ENCODE measurements at places on chromosomes 2 and 18. TPM values are rescaled to one million over a fixed set of nuclear protein-coding genes. Genes with fewer than 3 reads are reported as not detected.
A peak's percentile ranks its signal among the peaks of the same experiment; 100 is the strongest.

Gene POTEC
- total RNA-seq = not detected

Gene SLC16A14
- total RNA-seq = 2.2 TPM

DNA sequence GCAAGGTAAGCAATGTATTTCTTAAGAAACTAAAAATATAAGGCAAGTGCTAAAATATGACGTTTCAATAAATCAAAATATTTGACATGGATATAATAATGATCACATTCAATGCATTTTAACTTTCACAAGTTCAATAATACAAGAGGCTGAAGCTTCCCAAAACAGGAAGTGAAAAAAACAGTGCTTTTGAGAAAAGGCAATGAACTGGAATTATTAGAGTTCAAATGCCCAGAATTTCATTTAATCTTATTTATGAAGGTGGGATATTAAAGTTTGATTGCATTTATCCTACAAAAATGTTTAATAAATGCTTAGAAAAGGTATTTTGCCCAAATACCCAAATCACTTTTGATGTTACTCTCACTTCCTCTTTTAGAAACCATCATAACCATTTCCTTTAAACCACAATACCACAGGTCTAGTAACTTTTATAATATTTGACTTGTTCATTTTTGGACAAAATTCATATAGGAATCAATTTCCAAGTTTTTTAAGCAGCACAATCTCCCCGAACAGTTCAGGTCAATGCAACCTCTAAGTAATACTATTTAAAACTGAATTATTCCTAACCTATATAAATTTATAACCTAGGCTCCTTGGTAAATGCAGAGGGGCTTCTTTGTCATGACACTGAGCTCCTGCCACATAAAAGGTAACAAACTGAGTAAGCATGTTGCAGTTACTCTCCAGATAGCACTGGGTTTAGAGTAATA is 2.1 kb downstream of the NCKAP1 start:
- peak overlapping the region; percentile 13 for H3K27ac ChIP-seq
- H3K4me3 ChIP-seq = peak overlapping the region; percentile 71

- no peaks in the 10 kb centered on the region for H3K27me3 ChIP-seq
- H3K27ac ChIP-seq = peak overlapping the region; percentile 47
- DNase-seq = peak; percentile 63
- H3K4me3 ChIP-seq = no peak overlapping the region
- peaks cover 90% of the 10 kb centered on the region for H3K36me3 ChIP-seq
These were observed 56.2 kb downstream of the ITSN2 start for GRCh38 chr2:24304098-24304497.

Gene MYO7B
- total RNA-seq = 5.2 TPM

GRCh38 chr2:53177327-53177726 is 590.3 kb upstream of the CHAC2 start:
- no peaks in the 10 kb centered on the region for H3K27me3 ChIP-seq
- no peaks in the 10 kb centered on the region for H3K36me3 ChIP-seq
- DNase-seq = no peak
- H3K27ac ChIP-seq = no peak overlapping the region
- H3K4me3 ChIP-seq = no peak overlapping the region

Gene CYRIA
- 29.4 TPM for total RNA-seq

- no peak overlapping the region for H3K27ac ChIP-seq
- DNase-seq = no peak
- H3K4me1 ChIP-seq = no peaks in the 10 kb centered on the region
These were observed 1054.3 kb upstream of the SLC39A10 start for GRCh38 chr2:194602750-194603149.

DNA sequence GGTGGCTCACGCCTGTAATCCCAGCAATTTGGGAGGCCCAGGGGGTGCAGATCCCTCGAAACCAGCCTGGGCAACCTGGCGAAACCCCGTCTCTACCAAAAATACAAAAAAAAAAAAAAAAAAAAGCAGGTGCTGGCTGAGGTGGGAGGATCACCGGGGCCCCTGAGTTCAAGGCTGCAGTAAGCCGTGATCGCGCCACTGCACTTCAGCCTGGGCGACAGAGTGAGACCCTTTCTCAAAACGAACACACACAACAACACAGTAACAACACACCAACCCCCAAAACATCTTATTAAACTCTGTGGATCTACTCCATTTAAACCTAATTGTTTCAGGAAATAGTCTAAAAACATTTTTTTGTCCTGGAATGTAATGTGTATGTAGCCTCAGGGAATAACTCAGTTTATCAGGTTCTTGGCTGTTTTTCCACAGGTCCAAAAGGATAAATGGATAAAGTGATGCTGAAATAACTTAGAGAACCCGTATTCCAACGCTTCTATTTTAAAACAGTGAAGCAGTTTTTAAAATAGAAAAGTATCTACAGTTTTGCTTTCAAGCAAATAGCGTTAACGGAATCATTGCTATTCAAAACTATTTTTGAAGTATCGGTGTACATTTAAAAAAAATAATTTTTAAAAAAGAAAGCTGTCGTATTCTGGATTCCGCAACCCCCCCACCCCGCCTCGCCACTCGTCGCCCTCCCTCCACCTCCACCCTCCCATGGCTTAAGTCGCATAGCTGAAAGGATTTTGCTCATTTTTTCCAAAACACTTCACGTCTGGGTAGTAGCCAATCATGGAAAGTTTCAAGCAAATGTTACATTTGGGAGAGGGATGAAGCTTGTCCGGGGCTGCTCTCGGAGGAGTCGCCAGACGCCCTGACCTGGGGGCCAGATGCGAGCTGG is 895 bp upstream of the GLS start:
- H3K27ac ChIP-seq = peak overlapping the region; percentile 96
- no peaks in the 10 kb centered on the region for H3K27me3 ChIP-seq

DNA sequence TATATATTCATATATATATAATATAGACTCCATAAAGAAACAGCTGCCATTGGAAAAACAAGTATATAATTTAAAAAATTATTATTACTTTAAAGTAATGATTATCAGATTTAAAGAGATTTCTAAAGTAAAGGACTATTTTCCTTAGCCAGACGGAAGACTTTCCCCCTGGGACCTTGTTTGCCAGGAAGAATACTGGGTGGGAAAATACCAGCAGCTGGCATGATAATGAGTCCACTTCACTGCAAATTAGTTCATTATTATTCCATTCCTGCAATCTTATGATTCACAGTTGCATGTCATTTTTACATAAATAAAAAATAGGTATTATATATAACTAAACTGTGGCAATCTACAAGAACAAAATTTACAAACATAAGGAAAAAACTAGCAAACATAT is 339.8 kb upstream of the CDH7 start:
- H3K27me3 ChIP-seq = no peaks in the 10 kb centered on the region
- no peaks in the 10 kb centered on the region for H3K4me1 ChIP-seq
- H3K4me3 ChIP-seq = no peak overlapping the region
- no peak overlapping the region for H3K27ac ChIP-seq

Gene LRRC30
- not detected for total RNA-seq

DNA sequence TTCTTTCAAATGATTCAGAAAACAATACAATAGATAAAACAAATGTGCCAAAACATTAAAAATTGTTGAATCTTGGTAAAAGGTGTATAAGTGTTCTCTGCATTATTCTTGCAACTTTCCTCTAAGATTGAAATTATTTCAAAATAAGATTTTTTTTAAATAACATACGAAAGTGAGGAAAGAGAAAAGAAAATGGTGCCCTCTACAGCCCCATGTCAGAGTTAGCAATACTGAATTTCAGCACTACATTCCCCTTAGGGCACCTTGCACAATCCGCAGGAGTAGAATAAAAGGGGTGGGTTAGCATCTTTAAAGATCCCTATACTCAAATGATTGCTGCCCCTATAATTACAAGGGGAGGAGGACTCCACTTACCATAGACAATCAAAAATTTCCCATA is 433.7 kb downstream of the BCL11A start:
- H3K36me3 ChIP-seq = no peaks in the 10 kb centered on the region
- H3K27ac ChIP-seq = no peak overlapping the region
- no peaks in the 10 kb centered on the region for H3K4me1 ChIP-seq
- H3K27me3 ChIP-seq = no peaks in the 10 kb centered on the region

DNA sequence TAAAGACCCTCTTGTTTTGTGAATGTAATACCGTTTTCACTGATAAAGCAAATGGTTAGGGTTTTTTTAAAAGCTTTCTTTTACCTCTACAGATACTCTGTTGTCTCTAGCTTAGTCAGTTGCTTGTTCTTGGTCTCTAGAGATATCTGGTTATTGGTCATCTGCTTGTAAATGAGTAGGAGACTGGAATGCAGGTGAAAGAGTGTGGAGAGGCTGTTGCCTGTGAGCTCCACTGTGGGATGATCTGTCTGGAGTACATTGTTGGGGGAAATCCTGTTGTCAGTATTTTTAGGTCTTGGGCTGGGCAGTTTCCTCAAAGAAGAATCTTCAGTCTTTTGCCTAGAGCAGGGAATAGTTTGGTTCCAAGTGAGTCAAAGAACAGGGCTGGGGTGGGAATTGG is 67.7 kb downstream of the SMCHD1 start:
- H3K27me3 ChIP-seq = no peaks in the 10 kb centered on the region
- peaks cover 99% of the 10 kb centered on the region for H3K36me3 ChIP-seq
- no peaks in the 10 kb centered on the region for H3K4me1 ChIP-seq
- DNase-seq = no peak

Gene STK17B
- 54.0 TPM for total RNA-seq

DNA sequence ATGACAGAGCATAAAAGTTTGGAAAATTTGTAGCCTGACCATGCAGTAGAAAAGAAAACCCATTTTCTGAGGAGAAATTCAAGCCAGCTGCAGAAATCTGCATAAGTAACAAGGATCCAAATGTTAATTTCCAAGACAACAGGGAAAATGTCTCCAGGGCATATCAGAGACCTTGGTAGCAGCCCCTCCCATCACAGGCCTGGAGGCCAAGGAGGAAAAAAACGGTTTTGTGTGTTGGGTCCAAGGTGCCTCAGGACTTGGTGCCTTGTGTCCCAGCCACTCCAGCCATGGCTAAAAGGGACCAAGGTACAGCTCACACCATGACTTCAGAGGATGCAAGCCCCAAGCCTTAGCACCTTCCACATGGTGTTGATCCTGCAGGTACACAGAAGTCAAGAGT is 324.4 kb downstream of the ETAA1 start:
- DNase-seq = no peak
- no peaks in the 10 kb centered on the region for H3K4me1 ChIP-seq
- no peaks in the 10 kb centered on the region for H3K27me3 ChIP-seq
- no peaks in the 10 kb centered on the region for H3K36me3 ChIP-seq
- no peak overlapping the region for H3K4me3 ChIP-seq

DNA sequence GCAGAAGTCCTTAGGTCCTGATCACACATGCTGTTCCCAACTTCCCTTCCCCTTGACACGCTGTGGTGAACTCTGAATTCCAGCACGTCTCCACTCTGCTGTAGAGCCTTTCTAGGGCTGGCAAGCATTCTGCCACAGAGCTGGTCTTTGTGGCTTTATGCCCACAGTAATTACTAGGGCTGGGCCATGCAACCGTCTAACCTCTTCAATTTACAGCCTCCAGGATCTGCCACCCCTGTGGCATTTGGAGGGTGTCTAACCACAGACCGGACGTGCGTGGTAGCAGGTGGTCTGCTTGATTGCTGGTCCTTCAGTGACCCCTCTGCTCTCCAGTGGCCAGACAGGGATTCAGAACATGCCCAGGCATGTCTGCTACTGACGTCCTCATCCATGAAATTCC is 43.1 kb upstream of the TGFA start:
- H3K27me3 ChIP-seq = no peaks in the 10 kb centered on the region
- no peaks in the 10 kb centered on the region for H3K36me3 ChIP-seq
- DNase-seq = no peak
- no peak overlapping the region for H3K27ac ChIP-seq

Gene LIMS4
- total RNA-seq = 1.1 TPM

DNA sequence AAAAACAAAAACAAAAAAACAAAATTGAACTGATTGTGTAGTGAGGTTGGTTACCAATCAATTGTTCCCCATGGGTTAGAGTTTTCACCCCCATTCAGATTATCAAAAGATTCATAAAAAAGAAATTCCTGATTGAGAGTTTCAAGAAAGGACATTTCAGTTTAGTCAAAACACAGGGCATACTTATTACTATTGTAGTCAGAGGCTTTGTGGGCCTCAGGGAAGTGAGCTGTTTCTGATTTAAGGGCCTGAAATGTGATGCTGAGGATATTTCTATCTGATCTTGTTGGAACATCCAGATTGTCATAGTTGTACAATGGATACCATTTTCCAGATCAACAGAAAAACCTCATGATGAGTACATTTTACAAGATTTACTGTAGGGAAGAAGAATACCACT is 368.1 kb upstream of the NETO1 start:
- H3K27ac ChIP-seq = no peak overlapping the region
- no peaks in the 10 kb centered on the region for H3K4me1 ChIP-seq
- H3K36me3 ChIP-seq = no peaks in the 10 kb centered on the region
- no peaks in the 10 kb centered on the region for H3K27me3 ChIP-seq
- no peak overlapping the region for H3K4me3 ChIP-seq

DNA sequence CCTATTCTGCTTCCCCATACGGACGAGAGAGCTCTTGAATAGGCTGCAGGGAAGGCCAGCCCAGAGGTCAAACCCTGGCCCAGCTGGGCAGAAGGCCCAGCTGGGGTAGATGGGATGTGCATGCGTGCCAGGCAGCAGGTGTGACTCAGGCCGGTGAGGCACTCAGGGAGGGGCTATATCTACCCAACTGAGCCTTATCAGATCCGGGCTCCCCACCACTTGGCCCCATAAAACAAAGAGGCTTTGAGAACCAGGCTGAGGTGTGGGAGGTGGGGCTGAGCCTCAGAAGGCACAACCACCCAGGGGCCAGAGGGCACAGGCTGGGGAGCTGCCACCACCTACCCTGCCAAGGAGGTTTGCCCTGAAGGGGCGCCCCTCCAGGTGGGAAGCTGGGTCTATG is 8.0 kb upstream of the CFAP65 start:
- H3K27me3 ChIP-seq = peaks cover 19% of the 10 kb centered on the region
- no peaks in the 10 kb centered on the region for H3K36me3 ChIP-seq
- H3K4me3 ChIP-seq = no peak overlapping the region
- no peak overlapping the region for H3K27ac ChIP-seq

Gene SIGLEC15
- total RNA-seq = 0.35 TPM

Gene LRATD1
- total RNA-seq = 8.0 TPM

- no peaks in the 10 kb centered on the region for H3K4me1 ChIP-seq
- H3K27ac ChIP-seq = no peak overlapping the region
- H3K4me3 ChIP-seq = no peak overlapping the region
- no peak for DNase-seq
- H3K27me3 ChIP-seq = no peaks in the 10 kb centered on the region
These were observed 82.6 kb downstream of the FANCL start for GRCh38 chr2:58158481-58158880.

DNA sequence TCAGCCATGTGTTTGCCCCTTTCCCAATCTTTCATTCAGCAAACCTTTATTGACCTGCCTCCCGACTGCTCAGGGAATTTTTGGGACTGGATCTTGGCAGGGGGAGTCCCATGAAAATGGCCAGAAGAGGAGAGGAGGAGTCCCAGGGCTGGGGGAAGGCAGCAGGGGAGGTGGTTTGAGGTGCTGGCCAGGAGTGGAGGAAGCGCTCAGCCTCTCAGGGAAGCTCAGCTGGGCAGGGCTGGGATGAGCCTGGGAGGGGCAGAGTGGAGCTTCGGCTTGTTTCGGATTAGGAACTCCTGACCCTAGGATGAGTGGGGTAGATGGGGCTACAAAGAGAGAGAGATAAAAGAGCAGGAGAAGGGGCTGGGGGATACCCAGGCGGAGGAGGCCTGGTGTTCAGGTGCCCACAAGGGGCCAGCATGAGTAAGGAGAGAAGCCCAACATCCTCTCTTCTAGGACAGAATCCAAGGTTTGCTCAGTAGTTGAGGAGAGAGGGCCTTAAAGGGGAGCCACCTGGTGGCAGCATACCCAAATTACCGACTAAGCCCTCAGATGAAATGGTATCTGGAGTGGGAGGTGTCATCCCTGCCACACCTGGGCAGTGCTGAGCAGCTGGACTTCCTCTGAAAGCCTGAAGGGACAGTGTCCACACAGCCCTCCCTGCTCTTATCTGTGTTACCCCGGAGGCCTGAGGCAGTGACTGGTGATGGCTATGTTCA is 91.1 kb downstream of the INHBB start:
- no peak overlapping the region for H3K4me3 ChIP-seq
- H3K36me3 ChIP-seq = no peaks in the 10 kb centered on the region
- H3K4me1 ChIP-seq = peaks cover 3% of the 10 kb centered on the region
- peaks cover 17% of the 10 kb centered on the region for H3K27me3 ChIP-seq

Measured in lower lobe of right lung (tissue), 2 donors.